B cell (primary cell): ENCODE measurements at places on chromosomes 11 and 22. TPM values are rescaled to one million over a fixed set of nuclear protein-coding genes. Genes with fewer than 3 reads are reported as not detected.

DNA sequence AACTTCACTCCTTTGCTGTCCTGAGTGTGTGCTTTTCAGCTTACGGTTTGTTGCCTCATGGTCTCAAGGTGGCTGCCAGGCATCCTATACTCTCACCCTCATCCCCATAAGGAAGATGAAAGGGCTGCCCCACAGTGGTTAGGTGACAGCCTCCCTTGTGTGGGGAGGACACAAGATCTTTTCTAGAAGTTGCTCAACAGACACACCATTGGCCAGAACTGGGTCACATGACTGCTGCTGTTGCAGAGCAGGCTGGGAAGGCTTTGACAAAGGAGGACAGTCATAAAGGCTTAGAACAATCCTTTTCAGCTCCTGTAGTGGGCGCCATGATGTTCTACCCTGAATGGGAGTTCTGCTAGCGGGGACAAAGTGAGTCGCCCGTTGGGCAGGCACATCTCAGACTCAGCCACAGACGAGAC lies 69.7 kb upstream of the RASD2 start:
- DNase-seq: no peak
- H3K36me3 ChIP-seq: no peaks in the 10 kb centered on the region

DNA sequence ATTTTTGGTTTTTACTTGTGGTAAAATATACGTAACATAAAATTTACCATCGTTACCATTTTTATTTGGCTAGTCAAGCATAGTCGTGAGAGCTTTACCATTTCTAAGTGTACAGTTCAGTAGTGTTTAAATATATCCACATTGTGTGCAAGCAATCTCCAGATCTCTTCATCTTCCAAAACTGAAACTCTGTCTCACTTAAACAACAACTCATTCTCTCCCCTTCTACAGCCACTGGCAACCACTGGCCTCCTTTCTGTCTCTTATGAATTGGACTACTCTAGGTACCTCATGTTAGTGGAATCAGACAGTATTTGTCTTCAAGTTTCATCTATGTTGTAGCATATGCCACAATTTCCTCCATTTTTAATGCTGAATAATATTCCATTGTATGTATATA lies 37.4 kb downstream of the SMC1B start:
- H3K36me3 ChIP-seq: no peaks in the 10 kb centered on the region
- no peak for DNase-seq
- no peak overlapping the region for H3K27ac ChIP-seq
- no peaks in the 10 kb centered on the region for H3K4me1 ChIP-seq
- no peak overlapping the region for H3K4me3 ChIP-seq

DNA sequence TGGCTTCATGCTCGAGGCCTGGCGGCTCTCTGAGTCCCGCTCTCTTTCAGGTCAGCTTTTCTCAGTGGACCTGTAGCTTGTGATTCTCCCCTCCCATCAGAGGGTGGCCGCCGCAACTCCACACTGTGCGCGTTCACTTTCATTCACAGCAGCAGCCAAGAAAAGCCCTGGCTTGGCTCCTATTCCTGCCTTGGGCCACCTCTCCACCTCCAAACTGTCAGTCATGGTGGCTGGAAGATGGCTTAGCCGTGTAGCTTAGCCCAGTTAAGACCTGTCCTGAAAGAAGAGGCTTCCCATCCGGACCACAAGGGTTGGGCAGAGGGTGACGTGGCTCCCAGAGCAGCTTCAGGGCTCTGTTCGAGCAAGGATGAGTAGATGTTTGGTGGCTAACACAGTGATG lies 125.5 kb downstream of the TBC1D22A start:
- no peak overlapping the region for H3K4me3 ChIP-seq
- no peaks in the 10 kb centered on the region for H3K27me3 ChIP-seq
- H3K4me1 ChIP-seq: no peaks in the 10 kb centered on the region
- DNase-seq: no peak
- peaks cover 2% of the 10 kb centered on the region for H3K36me3 ChIP-seq

- no peaks in the 10 kb centered on the region for H3K36me3 ChIP-seq
- H3K27me3 ChIP-seq: no peaks in the 10 kb centered on the region
- DNase-seq: no peak
- no peak overlapping the region for H3K4me3 ChIP-seq
- H3K27ac ChIP-seq: no peak overlapping the region
- H3K4me1 ChIP-seq: no peaks in the 10 kb centered on the region
Measured at GRCh38 chr11:17547932-17548331, 873 bp downstream of the OTOG start.

DNA sequence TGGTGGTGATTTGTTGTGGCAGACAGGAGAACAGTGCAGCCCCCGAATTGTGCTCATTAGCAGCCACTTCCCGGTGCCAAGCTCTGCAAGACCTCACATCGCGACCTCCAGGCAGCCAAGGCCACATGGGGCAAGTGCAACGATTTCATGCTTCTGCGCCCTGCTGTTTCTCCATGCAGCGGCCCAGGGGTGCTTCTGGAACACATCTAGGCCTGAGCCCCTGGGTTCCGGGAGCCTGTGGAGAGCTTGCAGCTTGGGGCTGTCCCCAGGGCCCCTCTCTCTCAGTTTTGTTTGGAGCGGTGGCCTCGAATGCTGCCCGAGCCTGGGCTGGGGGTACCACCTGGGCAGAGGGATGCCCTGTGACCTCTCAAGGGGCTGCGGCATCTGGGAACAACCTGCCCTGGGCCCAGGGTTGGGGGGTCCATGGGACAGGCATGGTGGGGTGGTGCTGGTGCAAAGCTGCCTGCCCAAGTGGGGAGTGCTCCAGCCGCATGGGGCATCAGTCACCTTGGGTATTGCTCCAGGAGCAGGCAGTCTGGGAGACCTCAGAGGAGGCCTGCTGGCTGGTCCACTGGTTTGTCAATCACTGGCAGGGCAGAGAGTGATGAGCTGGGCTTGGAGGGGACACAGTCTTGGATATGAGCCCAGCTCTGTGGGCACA lies 51.9 kb downstream of the TPCN2 start:
- no peak overlapping the region for H3K27ac ChIP-seq
- H3K4me3 ChIP-seq: no peak overlapping the region
- no peaks in the 10 kb centered on the region for H3K36me3 ChIP-seq
- H3K27me3 ChIP-seq: no peaks in the 10 kb centered on the region
- DNase-seq: peak; percentile 20

GRCh38 chr22:21755851-21756284 lies 20.3 kb upstream of the YPEL1 start:
- H3K27ac ChIP-seq: no peak overlapping the region
- no peak for DNase-seq
- H3K4me1 ChIP-seq: peaks cover 10% of the 10 kb centered on the region
- H3K4me3 ChIP-seq: no peak overlapping the region
- H3K27me3 ChIP-seq: no peaks in the 10 kb centered on the region

GRCh38 chr11:115471367-115471766 lies 32.8 kb downstream of the CADM1 start:
- H3K4me1 ChIP-seq: no peaks in the 10 kb centered on the region
- no peak overlapping the region for H3K27ac ChIP-seq
- H3K36me3 ChIP-seq: no peaks in the 10 kb centered on the region
- DNase-seq: no peak
- no peak overlapping the region for H3K4me3 ChIP-seq

DNA sequence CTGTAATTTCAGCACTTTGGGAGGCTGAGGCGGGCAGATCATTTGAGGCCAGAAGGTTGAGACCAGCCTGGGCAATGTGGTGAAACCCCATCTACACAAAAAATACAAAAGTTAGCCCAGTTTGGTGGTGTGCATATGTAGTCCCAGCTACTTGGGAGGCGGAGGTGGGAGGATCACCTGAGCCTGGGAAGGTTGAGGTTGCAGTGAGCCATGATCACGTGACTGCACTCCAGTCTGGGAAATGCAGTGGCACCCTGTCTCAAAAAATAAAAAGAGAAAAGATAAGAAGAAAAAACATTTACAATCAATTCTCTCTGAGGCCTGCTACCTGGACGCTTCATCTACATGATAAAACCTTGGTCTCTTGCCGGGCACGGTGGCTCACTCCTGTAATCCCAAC lies 7.2 kb upstream of the CBL start:
- no peaks in the 10 kb centered on the region for H3K27me3 ChIP-seq
- H3K36me3 ChIP-seq: no peaks in the 10 kb centered on the region
- DNase-seq: no peak
- no peaks in the 10 kb centered on the region for H3K4me1 ChIP-seq
- H3K4me3 ChIP-seq: no peak overlapping the region

DNA sequence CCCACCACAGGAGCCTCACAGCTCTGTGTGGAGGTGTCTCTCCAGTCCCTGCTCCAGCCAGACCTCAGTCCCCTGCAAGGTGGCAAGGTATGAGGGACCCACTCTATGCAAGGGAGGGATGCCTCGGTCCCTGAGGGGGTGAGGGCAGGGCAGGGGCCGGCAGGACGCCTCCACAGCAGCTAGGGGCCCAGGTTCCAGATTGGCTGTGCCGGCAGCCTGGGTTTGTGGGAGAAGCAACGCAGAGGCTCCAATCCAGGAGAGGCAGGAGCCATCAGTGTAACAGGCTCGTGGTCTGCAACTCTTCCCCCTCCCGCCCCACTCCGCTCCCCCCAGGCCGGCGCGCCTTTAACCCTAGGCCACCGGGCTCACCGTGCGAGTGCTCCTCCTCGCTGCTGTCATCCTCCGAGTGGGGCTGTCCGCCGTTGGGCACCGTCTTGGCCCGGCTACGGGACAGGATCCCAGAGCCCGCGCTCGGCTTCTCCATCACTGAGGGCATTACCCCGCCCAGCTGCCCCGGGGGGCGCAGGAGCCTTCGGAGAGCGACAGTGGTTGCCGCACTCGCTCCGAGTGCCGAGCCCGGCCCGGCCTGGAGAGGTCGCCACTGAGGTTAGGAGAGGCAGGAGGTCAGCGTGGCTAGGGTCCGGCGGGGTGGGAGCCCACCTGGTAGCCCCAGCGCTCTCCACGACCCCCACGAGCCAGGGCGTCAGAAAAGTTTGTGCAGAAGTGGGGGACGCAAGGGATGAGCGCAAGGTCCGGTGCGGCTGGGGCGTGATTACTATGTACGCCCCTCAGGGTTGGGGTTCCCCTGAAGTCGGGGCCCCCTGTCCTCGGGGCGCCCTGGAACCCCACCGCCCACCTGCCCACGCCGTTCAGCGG lies 765 bp downstream of the RCOR2 start:
- H3K4me3 ChIP-seq: peak overlapping the region; percentile 58
- peaks cover 33% of the 10 kb centered on the region for H3K4me1 ChIP-seq
- no peaks in the 10 kb centered on the region for H3K36me3 ChIP-seq
- H3K27me3 ChIP-seq: peaks cover 17% of the 10 kb centered on the region
- peak; percentile 48 for DNase-seq

GRCh38 chr11:10158461-10158860 lies 135.6 kb downstream of the SBF2 start:
- H3K27me3 ChIP-seq: no peaks in the 10 kb centered on the region
- DNase-seq: no peak
- no peaks in the 10 kb centered on the region for H3K4me1 ChIP-seq
- no peak overlapping the region for H3K4me3 ChIP-seq
- no peaks in the 10 kb centered on the region for H3K36me3 ChIP-seq

DNA sequence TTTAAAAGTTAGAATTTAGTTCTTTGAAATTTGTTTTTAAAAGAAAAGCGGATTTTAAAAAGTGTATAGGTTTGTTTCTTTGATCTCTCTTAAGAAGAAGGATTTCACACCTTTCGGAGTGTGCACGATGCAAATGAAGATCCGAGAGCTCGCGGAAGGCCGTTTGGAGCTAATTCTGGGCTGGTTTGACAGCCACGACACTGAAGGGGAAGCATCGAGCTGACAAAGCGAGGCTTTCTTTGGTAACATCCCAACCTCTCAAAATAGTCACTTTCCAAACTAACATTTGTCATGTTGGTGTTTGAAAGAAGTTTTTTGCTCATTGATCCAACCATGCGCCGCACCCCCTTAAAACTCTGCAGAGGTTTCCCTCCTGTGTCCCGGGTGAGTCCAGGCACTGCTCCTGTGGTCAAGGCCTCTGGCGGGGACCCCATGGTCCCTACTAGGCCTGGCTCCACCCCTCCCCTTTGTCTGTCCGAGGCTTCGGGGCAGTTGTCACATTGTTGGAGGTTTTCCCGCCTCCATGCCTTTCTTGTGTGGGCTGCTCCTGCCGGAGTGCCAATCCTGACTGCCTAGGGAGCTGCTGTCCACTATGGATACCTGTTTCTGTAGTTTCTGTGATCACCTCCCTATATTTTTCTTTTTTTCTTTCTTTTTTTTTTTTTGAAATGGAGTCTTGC lies 39.7 kb downstream of the MPPED1 start:
- H3K27ac ChIP-seq: no peak overlapping the region
- H3K4me3 ChIP-seq: no peak overlapping the region
- no peaks in the 10 kb centered on the region for H3K4me1 ChIP-seq
- no peaks in the 10 kb centered on the region for H3K27me3 ChIP-seq
- DNase-seq: no peak
- H3K36me3 ChIP-seq: no peaks in the 10 kb centered on the region

DNA sequence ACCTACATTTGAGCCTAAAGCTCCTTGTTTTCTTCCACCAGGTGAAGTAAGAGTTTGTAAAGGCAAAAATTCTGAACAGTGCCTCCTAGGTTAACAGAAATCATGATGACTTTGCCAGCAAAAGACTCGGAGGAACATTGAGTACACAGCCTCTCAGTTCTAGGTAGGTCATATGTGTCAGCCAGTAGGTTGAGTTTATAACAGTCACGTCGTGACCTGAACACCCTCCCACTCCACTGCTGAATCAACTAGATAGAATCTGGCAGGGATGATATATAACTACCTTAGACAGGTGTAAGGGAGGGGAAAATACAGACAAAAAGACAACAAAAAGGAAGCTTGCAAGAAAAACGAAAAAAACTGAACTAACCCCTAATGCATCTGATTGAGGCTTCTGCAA lies 12.8 kb upstream of the ASPHD2 start:
- no peak overlapping the region for H3K4me3 ChIP-seq
- H3K27ac ChIP-seq: no peak overlapping the region
- no peaks in the 10 kb centered on the region for H3K27me3 ChIP-seq
- H3K36me3 ChIP-seq: no peaks in the 10 kb centered on the region
- no peaks in the 10 kb centered on the region for H3K4me1 ChIP-seq
- DNase-seq: no peak

DNA sequence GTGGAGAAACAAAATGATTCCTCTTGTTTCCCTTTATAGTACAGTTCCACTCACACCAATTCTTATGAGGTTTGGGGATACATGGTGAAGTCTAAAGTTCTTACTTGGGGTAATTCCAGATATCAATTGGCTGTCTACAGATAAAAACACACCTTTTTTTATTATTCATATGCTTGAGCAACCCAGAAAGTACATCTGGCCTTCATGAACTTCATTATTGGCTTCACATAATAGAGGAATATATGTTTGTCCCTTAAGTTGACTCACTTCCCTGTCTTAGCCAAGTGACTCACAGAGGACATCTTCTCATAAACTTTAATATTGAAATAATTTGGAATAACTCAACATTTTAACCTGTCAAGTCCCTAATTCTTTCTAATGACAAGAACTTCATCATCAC lies 36.3 kb upstream of the SOX6 start:
- no peak for DNase-seq
- no peaks in the 10 kb centered on the region for H3K36me3 ChIP-seq
- H3K27ac ChIP-seq: no peak overlapping the region
- no peaks in the 10 kb centered on the region for H3K4me1 ChIP-seq
- no peak overlapping the region for H3K4me3 ChIP-seq

DNA sequence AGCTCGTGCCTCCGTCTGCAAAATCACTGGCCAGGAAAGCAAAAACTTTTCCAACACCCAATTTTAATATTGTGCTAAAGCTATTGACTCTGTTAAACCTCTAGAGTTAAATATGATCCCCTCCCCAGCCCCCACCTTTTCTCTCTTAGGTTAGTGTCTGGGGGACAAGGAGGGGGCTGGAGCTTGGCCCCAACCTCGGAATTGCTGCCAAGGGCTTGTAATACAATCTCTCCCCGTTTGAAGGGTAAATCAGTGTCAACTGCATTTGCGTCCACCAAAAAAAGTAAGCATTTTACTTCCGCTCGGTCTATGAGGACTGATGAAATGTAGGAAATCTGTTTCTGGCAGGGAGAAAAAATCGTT lies at the start of gene GAS2:
GAS2 (plus strand) TSS at position 287 of the 363 bp plus-strand sequence. CDS start 8,259 bp downstream, outside the sequence.
- H3K4me3 ChIP-seq: no peak within 1 kb of the TSS
- DNase-seq: no peak

The PLAAT5 gene
- not detected in 2 replicates for total RNA-seq

The KCTD21 gene
- 6.3 and 8.0 TPM in 2 replicates for total RNA-seq

The ANKRD42 gene
- total RNA-seq: 13.3 and 14.5 TPM in 2 replicates

The RBMXL2 gene
- total RNA-seq: not detected in 2 replicates

The TREH gene
- total RNA-seq: not detected in 2 replicates

The MOGAT2 gene
- total RNA-seq: 0.12 TPM in 1 of 2 replicates, not detected in the other
